NCI-H1048 (cell line): ENCODE measurements at places on chromosomes 2 and 18.
A peak's percentile ranks its signal among the peaks of the same experiment; 100 is the strongest.

DNA sequence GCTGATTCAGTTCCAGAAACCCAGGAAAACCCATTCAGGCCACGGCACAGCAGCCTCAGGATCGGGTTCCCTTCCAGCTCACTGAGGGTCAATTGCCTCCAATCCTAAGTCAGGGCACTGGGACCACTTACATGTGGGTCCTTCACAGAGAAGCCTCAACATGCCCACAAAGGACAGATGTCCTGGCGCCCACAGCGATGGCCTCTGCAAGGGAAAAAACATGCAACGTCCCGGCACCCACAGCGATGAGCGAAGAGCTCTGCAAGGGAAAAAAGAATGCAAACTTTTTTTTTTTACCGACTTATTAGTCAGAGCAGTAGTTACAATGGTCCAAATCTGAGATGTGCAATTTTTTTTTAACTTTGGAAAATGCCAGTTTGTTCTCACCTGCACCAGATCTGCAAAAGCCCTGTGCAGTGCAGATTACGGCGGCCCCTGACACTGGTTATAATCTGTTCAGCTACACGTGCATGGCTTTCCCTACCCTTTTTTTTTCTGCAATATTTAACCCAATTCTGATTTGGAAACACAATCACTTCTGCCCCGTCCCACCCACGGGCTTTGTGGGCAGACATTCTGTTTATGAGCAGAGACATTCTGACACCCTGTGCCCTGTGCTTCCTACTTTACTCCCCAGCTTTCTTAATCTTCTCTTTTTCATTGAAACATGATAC, 159.3 kb upstream of the SALL3 start:
- DNase-seq: no peak

- DNase-seq: no peak
These were observed 44.6 kb downstream of the INHBB start for GRCh38 chr2:120390381-120391055.

GRCh38 chr2:209553913-209554312, 130.1 kb downstream of the MAP2 start:
- DNase-seq: no peak

- no peak for DNase-seq
These were observed 97.2 kb downstream of the RTN4 start for GRCh38 chr2:54952978-54953456.

DNA sequence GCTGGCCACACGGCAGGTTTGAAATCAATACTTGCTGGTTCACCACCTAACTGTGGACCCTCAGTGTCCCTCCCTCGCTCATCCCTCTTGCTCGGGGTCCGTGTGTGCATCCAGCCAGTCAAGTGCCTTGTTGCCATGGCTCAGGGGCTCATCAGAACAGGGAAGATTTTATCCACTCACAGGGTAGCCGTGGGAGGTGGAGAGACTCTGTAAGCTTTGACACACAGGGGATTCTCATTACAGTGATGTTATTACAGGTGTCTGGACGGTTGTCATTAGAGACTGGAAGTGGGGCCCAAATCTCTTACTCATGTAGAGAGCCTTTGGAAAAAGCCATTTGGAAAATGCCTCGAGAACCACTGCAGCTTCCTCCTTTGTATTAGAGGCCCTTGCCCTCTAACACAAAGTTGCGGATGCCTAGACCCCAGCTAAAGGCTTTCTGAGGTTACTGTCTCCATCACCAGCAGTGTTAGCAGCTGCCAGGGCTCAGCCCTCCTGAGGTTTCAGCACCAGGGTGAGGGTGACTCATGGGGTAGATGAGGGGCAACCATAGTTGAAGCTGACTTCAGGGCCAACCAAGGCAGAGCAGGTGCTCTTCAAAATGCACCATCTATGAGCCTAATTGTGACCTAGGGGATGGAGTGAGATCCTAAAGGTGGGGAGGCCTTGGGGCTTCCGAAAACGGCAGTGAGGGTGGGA, 195.6 kb downstream of the CLIP4 start:
- DNase-seq: no peak

- DNase-seq: no peak
These were observed 124.1 kb downstream of the EN1 start for GRCh38 chr2:118723394-118723793.

DNA sequence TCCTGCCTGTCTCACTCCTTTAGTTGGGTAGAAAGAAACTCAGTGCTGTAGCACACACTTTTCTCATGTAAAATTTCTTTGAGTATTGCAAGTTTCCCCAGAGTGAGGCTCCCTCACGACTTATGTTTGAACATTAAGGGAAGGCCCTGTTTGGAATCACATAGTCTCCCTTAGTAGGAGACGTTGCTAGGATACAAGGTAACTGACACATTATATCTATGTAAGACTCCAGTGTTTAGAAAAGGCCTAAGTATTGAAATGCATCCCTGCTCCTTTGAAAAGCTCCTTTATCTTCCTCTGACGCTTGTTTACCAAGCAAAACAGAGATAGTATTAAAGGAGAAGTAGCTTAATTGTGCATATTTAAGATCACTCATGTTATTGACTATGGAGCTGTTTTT, 248.2 kb downstream of the PHLPP1 start:
- DNase-seq: no peak

GRCh38 chr2:175843625-175844024, 158.4 kb downstream of the LNPK start:
- DNase-seq: no peak

GRCh38 chr2:101337877-101338276, 29.4 kb upstream of the RNF149 start:
- no peak for DNase-seq

- DNase-seq: no peak
These were observed 595.4 kb downstream of the NYAP2 start for GRCh38 chr2:225994748-225995405.

DNA sequence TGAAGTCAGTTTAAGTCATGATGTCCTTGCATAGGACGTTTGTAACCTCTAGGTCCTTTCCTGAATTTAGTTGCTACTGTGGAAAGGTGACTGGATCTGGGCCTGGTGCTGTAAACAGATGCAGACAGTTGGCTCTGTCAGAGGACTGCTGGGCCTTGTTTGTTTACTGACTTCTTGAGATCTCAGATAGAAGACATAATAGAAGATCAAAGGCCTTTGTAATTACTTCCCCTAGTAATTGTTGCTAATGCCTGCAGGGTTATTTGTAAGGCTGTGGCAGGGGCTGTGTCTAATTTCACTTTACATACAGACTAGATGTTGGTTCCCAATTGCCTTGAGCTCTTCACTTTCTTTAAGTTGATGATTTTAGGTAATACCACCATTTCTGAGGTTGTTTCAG, 42.5 kb downstream of the LYPD6B start:
- DNase-seq: no peak

DNA sequence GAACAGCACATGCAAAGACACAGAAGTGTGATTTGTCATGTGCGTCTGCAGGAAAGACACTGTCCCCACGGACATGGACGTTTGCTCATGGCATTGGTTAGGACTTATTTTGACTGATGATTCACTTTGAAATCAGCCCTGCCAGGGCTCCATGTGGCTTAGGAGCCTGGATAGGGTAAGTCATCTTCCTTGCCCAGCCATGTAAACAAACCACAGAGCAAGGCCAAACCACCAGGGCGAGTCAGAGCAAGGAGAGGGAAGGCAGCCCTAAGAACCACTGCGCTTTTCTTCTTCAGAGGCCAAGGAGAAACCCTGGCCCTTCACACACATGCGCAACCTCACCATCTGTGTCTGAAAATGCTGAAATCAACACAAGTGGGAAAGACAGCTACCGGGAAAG, 88.8 kb downstream of the GFPT1 start:
- no peak for DNase-seq

DNA sequence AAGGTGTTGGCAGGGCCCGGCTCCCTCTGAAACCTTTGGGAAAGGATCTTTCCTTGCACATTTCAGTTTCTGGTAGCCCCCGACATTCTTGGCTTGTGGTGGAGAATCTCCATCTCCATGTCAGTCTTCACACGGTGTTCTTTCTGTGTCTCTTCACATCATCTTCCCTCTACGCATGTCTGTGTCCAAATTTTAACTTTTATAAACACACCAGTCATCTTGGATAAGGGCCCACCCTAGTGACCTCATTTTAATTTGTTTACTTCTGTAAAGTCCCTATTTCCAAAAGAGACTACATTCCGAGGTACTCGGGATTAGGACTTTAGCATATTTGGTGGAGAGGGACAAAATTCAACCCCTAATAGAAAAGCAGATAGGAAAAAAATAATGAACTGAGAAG, 138.4 kb downstream of the GALNT3 start:
- DNase-seq: no peak

DNA sequence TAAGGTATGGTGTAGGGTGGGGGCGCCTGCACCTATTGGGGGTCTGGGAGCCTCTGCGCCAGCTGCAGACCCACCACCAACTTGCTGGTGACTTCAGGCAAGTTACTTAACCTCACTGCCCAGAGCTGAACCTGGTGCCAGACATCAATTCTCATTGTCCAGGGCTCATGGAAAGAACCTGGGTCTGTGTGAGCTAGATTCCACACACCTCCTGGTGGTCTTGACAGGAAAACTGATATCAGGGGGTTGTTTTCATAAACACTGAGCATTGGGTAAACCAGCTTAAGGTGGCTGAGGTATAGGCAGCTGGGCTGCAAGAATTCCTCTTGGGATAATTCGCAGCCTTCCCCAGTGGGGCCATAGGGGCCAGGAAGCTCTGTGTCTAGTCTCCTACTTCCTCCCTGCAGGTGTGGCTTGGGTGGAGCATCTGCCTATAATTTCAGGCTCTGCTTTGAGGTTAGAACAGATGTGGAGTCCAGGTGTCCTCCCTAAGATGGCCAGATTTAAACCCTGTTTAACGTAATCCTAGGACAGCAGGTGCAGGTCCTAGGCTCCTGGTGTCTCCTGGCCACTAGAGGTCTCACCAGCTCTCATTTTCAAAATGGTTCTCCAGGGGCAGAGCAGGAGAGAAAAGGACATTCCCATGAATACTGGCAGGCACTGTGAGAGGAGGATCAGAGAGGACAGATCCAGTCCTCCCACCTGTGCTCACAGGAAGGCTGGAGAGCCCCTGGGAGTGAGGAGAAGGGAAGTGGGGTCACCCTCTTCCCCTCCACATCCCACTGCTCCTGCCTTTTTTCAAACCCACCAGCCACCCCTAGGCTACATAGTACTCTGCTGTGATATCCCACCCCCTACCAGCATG, 100.4 kb upstream of the SMAD2 start:
- peak; percentile 12 for DNase-seq

DNA sequence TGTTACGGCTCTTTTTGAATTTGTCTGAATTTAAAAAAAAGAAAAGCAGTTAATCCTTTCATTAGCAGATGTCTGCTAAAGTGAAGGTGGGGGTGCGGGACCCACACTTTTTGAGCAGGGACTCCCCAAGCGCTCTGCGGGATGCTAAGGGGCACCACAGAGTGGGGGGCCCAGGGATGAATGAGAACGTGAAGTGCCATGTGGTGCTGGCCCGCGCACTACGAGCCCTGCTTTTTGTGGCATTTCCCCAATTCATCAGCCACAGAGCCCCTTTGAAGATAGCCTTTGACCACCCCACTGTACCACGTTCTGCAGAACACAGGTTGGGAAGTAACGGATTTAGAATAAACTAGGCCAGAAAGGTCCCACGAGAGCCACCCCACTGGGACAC, 28.6 kb downstream of the HS1BP3 start:
- DNase-seq: no peak

GRCh38 chr2:191611614-191612013, 66.3 kb upstream of the NABP1 start:
- no peak for DNase-seq
